ENCODE measurements at places on chromosomes 2 and 18. TPM values are rescaled to one million over a fixed set of nuclear protein-coding genes. Genes with fewer than 3 reads are reported as not detected.

Gene PSD4
- 46.6 TPM for total RNA-seq

GRCh38 chr18:4543711-4544110, 88.6 kb upstream of the DLGAP1 start:
- no peak for DNase-seq

- peak; percentile 89 for DNase-seq
Observed at GRCh38 chr2:110115291-110116032, at the start of gene MALL. TSS of gene MALL (minus strand) at chr2:110115822. CDS start at chr2:110115792, 30 bp downstream.

- DNase-seq: peak; percentile 17
Observed at GRCh38 chr2:151410485-151410834, 758 bp downstream of the RIF1 start.

- no peak for DNase-seq
Observed at GRCh38 chr18:69261406-69261805, 139.3 kb upstream of the DOK6 start.
